ENCODE measurements at places on chromosomes 7 and 10.

DNA sequence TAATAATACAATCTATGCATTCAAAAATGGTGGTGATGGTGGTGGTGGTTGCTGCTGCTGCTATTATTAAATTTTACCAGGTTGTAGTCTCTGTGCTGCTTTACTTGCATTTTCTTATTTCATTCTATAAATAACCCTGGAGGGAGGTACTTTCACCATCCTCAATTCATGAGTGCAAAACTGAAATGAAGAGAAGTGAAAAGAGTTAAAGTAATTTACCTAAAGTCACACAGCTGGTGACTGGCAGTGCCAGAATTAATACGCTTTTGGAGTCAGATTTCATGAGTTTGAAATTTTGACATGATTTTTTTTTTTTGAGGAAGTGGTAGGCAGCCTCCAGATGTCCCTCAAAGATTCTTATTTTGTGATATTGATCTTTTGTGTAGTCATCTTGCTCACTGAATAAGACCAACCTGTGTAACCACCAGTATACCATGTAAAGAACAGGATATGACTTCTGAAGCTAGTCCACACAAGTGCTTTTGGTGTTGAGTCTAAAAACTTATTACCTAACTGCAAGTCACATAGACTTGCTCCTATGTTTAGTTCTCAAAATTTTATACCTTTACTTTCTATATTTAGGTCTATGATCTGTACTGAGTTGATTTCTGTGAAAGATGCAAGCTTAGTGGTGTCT is 218.8 kb downstream of the ZWINT start:
- DNase-seq = no peak

GRCh38 chr7:83849131-83849530 is 200.2 kb upstream of the SEMA3E start:
- no peak for DNase-seq

DNA sequence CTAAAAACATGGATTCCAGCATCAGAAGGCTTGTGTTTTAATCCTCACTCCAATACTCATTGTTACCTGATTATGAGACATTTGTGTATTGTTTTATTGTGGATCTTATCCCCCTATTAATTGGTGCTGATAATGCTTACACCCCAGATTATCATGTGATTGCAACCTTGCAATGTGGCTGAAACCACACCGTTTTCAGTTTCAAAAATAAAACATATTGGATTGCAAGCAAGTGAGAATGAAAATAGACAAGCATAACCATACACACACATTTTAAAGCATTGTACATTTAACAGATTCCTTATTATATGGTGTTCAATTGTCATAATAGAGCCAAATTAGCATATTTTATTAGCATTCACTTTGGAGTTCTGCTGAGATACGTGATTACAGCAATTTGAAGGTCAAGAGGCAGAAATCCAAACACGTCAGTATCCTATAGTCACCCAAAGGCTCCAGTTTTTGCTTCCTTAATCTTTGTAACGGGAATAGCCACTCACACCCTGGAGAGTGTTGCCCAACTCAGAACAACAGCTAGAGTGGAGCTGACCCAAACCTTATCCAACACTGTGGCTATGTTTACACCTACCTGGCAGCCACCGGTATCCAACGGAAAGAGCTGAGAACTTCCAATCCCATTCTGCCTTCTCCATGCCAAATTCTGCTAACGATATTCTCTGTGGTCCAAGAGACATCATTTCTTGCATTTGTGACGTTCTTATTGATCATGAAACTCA is 317.1 kb upstream of the KLF6 start:
- no peak for DNase-seq

DNA sequence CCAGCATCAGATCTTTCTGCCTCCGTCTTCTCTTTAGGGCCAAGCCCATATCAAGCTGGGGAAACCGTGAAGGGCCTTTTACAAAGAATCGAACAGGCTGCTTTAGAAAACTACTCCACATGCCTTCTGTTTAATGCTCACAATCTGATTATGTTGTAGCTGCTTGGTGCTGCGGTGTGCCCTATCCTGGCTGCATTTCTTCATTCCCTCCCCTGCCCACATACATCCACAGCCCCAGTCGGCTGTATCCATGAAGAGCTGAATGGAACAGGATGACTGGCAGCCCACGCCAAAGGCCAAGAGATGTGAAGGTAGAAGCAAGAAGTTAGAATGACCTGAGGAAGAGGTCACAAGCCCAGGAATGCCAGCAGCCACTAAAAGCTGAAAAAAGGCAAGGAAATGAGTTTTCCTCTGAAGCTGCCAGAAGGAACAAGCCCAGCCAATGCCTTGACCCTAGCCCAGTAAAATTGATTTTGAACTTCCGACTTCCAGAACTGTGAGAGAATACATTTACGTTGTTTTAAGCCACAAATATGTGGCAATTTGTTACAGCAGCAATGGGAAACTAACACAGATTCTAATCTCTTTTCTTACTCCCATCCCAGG is 22.2 kb downstream of the TAS2R41 start:
- DNase-seq = peak; percentile 26

GRCh38 chr7:23491502-23491901 is 21.2 kb upstream of the IGF2BP3 start:
- DNase-seq = no peak

- no peak for DNase-seq
Observed at GRCh38 chr7:48759431-48760080, 164.8 kb upstream of the CDC14C start.
